Neural crest cell (in vitro differentiated cells): ENCODE measurements at places on chromosomes 1 and 21.

GRCh38 chr1:215508311-215508710, 58.8 kb upstream of the KCTD3 start:
- DNase-seq, result no peak

DNA sequence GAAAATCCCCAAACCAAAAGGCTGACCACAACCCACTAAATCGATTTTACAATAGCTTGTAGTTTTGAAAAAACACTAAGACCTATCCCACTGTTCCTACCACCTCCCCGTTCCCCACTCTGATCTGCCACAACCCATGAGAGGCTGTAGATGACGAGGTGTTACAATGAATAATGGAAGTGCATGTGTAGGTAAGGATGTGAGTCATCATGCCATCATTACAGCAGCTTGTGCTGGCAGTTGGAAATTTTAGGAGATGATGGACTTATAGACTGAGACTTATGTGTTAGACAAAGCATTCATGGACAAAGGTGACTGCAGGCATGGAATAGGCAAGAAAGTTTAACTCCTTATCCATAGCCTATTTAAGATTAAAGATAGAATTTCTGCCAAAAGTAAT, 184.7 kb upstream of the CACYBP start:
- no peak for DNase-seq

DNA sequence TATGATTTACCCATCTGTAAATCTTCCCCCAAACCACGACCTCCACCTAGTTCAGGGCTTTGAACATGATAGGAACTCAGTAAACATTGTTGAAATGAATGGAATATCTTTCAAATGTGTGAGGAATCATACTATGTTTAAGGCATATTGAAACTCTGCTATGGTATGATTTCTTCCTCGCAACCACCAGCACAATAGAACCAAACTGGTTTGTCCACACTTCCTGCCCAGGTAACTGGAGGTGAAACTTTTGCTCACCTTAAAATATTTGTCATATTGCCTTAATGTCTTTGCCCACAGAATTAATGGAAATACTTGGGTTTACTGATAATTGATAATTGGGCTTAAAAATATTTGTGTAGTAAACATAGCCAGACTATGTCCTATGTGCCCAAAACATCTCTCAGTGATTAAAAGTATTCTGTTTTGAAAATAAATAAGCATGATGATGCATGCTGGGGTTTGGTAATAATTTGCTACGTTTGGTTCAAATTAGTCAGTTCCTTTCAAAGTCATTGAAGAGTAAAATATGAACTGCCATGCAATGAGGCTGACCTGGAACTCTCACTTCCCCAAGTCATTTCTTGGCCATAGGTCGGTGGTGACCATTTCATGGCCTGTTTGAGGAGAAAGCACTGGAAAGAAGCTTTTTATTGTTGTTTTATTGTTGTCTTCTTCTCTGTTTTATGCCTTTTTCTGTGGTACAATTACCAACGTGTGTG, 73.3 kb downstream of the TNFSF18 start:
- DNase-seq, result no peak

- no peak for DNase-seq
These were observed 114.1 kb downstream of the ERG start for GRCh38 chr21:38384238-38384560.

- DNase-seq, result no peak
These were observed 56.7 kb upstream of the GFI1 start for GRCh38 chr1:92543131-92544055.

GRCh38 chr1:7253988-7254587, 468.8 kb downstream of the CAMTA1 start:
- no peak for DNase-seq

DNA sequence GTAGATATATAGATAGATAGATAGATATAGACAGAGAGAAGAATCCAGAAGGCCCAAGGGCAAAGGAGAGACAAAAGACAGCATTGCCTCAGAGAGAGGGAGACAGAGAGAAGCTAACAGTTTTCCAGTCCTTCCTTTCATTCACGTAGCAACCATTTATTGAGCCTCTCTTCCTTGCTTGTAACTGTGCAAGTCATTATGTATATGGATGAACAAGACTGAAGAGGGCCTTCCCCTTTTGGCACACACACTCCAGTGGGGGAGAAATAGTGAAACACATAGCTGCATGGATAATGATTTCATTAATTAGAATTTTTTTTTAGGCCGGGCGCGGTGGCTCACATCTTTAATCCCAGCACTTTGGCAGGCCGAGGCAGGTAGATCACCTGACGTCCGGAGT, 74.8 kb upstream of the PUM1 start:
- no peak for DNase-seq

GRCh38 chr1:178393370-178393769, 103.4 kb downstream of the CLEC20A start:
- DNase-seq, result no peak

- DNase-seq, result no peak
These were observed 4.8 kb downstream of the ACP6 start for GRCh38 chr1:147665521-147665920.

- DNase-seq, result no peak
These were observed 140.9 kb upstream of the SOD1 start for GRCh38 chr21:31518580-31518979.

GRCh38 chr1:155173478-155174323, at the start of gene TRIM46:
Gene TRIM46 (plus strand): TSS chr1:155173849. CDS start chr1:155173967, 118 bp downstream.
- no peak for DNase-seq

- DNase-seq, result no peak
These were observed 14.7 kb upstream of the CFAP126 start for GRCh38 chr1:161382214-161383019.

DNA sequence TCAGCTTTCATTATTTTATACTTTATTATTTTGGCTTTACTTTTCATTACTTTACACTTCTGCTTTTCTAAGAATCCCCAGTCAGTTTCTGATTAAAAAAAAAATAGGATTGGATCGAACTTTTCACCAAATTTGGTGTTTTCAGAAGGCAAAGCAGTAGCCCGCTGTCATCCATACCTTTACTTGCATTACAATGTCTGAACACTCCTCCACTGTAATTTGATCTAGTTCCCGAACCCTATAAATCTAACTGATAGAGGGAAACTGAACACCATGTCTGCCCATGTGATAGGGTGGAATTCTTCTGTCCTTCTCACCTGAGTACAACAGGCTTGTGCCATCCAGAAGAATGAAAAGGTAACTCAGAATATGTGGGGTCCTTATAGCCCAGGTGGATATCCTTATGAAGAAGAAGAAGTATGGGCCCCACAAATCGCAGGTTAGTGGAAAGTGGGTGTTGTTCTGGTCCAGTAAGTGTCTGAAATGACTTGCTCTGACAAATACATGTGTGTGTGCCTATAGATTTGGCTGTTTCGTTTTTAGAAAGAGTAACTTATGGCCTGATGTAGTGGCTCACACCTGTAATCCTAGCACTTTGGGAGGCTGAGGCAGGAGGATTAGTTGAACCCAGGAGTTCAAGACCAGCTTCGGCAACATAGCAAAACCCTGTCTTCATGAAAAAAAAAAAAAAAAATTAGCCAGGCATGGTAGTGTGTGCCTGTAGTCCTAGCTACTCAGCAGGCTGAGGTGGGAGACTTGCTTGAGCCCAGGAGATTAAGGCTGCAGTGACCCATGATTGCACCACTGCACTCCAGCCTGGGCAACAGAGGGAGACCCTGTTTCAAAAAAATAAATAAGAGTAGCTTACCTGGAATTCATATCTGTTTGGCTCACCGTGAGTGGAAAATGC, 26.6 kb upstream of the CDC14A start:
- no peak for DNase-seq

- no peak for DNase-seq
These were observed 106.3 kb downstream of the EBNA1BP2 start for GRCh38 chr1:43065616-43066399.

DNA sequence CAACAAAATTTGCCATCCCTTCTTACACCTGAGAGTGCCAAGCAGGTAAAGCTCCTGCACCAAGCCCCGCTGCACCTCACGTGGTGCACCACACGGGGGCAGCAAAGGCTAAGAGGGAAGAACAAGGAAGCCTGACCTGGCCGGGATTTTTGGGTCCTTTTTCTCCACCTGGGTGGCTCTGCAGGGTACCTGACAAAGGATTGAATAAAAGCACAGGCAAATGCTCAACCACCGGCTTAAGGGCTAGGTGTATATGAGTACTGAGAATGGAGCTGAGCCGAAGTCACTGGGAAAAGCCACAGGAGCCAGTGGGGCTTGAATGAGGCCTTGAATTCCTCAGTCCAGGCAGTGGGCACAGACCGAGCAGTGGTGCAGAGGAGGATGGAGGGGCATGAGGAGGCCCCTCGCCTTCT, 36.4 kb downstream of the ZNF697 start:
- DNase-seq, result peak; percentile 73

GRCh38 chr1:167503626-167504466, 14.5 kb downstream of the CD247 start:
- no peak for DNase-seq

GRCh38 chr1:80341021-80341420, 1334.5 kb upstream of the ADGRL4 start:
- DNase-seq, result no peak

DNA sequence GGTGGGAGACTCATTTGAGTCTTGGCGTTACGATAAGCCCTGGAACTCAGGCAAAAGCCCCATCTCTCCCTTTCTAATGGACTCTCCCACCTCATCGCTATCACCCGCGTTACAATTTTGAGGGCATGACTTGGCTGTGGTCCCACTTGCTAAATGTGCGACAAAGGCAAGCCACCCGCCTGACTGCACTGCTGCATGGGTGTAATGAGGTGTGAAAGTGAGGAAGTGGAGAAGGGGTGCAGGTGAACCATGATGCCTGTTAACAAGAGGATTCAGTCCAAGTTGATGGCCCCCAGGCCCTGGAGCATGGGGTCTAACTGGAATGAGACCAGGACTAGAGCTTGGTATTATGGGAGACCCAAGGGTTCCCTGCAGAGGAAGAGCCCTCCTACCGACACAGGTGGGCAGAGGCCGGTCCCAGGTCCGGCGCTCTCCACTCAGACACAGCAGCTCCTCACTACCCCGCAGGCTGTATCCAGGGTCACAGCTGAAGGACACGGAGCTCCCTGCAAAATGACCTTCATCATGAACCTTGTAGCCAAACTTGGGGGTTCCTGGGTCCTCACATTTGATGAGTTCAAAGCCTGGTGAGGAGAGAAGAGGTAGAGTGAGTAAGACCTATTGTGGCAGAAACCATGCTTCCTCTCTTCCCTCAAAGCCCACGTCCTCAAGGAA, 165.4 kb upstream of the HMGB4 start:
- DNase-seq, result no peak

DNA sequence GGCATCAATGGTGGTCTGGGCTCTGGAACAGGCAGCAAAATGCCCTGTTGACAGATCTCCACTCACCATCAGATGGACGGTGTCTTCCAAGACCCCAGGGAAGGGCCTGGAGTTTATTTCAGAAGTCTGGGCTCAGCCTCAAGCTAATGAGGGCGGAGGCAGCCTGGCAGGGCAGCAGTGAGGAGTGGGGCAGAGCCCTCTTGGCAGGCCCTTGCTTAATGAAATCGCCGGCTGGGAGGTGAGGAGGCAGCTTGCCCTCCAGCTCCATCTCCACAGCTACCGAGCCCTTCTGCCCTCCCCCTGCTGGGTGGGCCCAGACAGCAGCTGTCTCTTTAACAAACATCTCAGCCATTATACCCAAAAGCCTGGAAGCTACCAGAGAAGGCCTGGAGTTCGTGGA, 22.0 kb upstream of the GRIK3 start:
- DNase-seq, result no peak

GRCh38 chr1:221644145-221644448, 97.8 kb downstream of the DUSP10 start:
- DNase-seq, result no peak

DNA sequence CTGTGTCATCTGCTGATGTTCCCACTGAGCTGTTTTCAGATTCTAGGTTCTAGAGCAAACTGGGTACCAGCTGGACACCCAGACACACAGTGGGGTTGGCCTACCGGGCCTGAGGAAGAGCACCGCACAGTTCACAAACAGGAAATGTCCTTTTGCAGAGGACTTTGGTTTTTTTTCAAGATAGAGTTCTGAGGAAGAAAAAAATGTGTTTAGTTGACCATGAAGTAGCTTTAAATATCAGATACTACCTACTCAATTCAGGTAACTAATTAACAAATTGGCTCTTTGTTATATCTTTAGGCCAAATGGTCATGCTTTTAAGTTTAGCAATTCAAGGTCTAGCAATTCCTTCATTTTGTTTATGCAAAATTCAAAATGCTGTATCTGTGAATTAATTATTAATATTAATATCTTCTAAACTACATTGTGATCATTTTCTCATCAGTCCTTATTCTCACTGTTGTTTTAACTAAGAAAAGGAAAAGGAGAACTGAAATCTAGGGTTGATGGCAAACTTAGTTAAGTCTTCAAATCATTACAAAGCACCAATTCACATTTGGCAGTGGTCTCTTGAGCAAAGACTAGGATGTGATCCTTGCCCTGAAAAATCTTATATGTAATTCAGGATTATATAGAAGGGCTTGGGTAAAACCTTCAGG, 17.2 kb upstream of the NCF2 start:
- DNase-seq, result no peak

DNA sequence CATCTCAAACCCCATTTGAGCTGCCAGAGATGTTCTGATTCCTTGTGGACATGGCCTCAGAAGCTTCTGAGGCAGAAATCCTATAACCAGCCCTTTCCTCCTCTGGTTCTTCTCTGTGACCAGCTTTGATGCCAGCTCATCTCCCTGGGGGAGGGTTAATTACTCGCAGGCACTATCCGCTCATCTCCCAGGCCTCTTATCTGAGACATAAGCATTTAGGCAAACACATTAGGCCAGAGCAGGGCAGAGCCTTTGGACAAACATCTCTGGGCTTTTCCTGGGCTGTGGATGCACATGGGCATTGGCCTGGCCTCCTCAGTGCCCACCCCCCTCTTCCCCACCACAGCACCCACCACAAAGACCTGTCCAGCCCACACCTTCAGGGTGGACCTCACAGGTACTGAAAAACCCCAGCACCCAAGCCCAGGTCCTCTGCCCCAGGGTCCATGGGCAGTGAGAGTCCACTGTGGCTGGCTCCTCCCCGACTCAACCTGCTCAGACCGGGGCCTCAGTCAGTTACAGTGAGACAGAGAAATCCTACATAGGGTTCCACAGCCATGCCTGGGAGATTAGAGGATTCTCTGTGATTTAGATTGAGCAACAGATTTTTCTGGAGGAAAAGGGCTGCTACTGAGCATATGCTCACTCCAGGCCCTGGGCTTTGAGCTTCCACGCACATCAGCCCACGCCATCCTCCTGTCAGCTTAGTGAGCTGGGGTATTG, 26.9 kb downstream of the IGSF21 start:
- no peak for DNase-seq

DNA sequence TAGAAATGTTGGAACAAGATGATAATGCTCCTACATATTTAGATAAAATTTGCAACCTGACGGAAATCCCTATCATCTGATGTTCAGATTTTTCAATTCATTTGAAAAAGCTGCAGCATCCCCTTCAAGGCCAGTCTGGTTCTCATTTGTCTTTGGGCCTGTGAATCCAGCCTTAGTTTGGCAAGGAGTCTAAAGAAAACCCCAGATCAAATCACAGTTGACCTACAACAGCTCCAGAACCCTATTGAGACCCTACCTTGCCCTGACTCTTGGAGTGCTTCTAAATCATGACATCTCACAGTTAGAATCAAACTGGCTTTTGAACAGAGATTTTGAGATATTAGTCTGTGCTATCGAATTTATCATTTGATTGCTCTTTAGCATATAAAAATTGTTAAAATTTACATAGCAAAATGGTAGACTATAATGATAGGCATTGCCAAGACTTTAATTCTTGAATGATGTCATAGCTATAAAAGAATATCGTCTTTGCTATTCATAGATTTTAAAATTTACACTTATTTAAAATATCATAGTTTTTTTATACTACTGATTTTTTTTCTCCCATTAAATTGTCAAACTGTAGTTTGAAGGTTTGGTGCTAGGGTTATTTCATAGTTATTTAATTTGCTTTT, 2.2 kb downstream of the PPP2R5A start:
- DNase-seq, result no peak
